Uterine smooth muscle cell (primary cell): ENCODE measurements at places on chromosomes 4 and X. TPM values are rescaled to one million over a fixed set of nuclear protein-coding genes. Genes with fewer than 3 reads are reported as not detected.

The BST1 gene
- 2.7 and 3.1 TPM in 2 replicates for total RNA-seq

The S100P gene
- total RNA-seq: not detected in 2 replicates

The SSX4 gene
- total RNA-seq: not detected in 2 replicates

The VCX3A gene
- not detected in 2 replicates for total RNA-seq

The USP17L22 gene
- not detected in 2 replicates for total RNA-seq

The CASK gene
- 47.0 and 49.1 TPM in 2 replicates for total RNA-seq

The CXorf38 gene
- total RNA-seq: 10.7 and 12.8 TPM in 2 replicates
